ENCODE measurements at places on chromosomes 1 and 21. TPM values are rescaled to one million over a fixed set of nuclear protein-coding genes. Genes with fewer than 3 reads are reported as not detected.

GRCh38 chr1:219433496-219434131 is 179.3 kb downstream of the ZC3H11B start:
- H3K4me1 ChIP-seq = peaks cover 2% of the 10 kb centered on the region
- H3K27ac ChIP-seq = no peak overlapping the region
- H3K27me3 ChIP-seq = no peaks in the 10 kb centered on the region
- DNase-seq = no peak

SLAMF8 gene
- total RNA-seq = 8.4 TPM

MASP2 gene
- total RNA-seq = not detected

- no peak for DNase-seq
- H3K27ac ChIP-seq = no peak overlapping the region
- no peaks in the 10 kb centered on the region for H3K4me1 ChIP-seq
Observed at GRCh38 chr21:17660452-17660851, 47.8 kb upstream of the BTG3 start.

GRCh38 chr1:1182491-1183220 is 9.0 kb downstream of the TTLL10 start:
- no peak overlapping the region for H3K4me3 ChIP-seq
- H3K4me1 ChIP-seq = no peaks in the 10 kb centered on the region
- no peaks in the 10 kb centered on the region for H3K27me3 ChIP-seq
- DNase-seq = no peak
- H3K27ac ChIP-seq = no peak overlapping the region

DNA sequence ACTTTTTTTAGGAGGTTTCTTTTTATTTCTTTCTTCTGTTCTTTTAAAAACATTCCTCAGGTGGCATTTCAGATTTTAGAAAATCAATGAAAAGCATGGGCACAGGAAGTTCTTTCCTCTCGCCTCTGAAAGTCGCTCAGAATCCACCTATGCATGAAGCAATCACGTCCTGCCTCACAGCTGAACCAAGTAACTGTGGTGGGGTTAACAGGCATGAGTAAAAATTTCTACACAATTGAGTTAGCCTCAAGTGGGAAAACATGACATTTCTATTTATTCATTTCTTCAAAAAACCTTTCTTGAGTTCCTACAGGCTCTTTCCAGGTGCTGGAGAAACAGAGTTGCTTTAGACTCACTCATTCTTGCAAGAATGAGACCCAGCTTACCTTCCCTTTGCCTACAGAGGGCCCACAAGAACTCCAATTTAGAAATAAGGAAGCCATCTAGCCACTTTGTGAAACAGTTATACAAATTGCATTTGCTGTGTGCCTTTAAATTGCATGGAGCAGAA is 508.9 kb upstream of the PKN2 start:
- H3K27me3 ChIP-seq = no peaks in the 10 kb centered on the region
- no peaks in the 10 kb centered on the region for H3K4me1 ChIP-seq
- no peak overlapping the region for H3K4me3 ChIP-seq
- H3K27ac ChIP-seq = no peak overlapping the region
- no peak for DNase-seq

DNA sequence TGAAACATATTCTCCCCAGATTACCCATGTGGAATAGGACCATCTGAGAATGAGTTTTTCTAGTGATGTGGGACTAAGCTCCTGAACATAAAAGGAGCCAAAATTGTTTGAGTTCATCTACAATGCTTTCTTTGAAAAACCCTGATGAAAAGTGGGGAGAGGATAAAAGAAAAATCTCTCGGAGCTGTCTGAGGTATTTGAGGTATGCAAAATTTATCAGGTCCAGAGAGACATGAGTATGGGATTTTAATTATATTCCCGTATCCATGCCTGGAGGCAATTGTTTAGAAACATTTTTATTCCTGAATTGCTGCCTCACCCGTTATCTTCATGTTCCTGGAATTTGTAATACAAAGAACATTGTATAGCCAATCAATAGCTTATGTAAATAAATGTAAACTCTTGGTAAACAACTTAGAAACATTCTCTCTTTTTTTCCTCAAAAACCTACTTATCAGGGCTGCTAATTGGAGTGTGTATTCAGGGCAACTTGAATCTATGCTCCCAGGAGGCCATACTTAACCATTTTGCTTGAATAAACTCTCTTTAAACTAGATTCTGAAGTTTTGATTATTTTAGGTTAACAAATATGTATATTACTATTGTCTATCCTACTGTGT is 109.3 kb upstream of the OLFM3 start:
- DNase-seq = no peak
- H3K27ac ChIP-seq = no peak overlapping the region
- no peaks in the 10 kb centered on the region for H3K36me3 ChIP-seq
- H3K27me3 ChIP-seq = no peaks in the 10 kb centered on the region
- H3K4me1 ChIP-seq = no peaks in the 10 kb centered on the region

DNA sequence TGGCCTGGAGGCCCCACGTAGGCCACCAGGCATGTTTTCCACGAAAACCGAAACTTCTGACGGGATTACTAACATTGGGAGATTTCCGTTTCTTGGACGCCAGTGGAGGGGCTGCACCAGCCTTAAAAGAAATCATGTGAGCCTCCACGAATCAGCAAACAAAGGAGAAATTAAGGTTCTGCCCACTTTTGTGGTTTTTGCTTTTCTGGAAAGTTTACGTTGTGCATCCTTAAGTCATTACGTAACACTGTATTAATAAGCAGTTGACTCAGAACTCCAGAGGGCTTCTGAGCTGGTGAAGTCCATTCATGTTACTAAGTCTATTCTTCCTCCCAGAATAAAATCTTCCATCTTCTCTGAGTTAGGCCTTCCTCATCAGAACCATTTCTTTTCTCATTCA is 168.5 kb downstream of the PSMG1 start:
- no peaks in the 10 kb centered on the region for H3K4me1 ChIP-seq
- no peaks in the 10 kb centered on the region for H3K36me3 ChIP-seq
- no peak overlapping the region for H3K27ac ChIP-seq
- H3K4me3 ChIP-seq = no peak overlapping the region
- H3K27me3 ChIP-seq = no peaks in the 10 kb centered on the region

MAP7D1 gene
- total RNA-seq = 162 TPM

DNA sequence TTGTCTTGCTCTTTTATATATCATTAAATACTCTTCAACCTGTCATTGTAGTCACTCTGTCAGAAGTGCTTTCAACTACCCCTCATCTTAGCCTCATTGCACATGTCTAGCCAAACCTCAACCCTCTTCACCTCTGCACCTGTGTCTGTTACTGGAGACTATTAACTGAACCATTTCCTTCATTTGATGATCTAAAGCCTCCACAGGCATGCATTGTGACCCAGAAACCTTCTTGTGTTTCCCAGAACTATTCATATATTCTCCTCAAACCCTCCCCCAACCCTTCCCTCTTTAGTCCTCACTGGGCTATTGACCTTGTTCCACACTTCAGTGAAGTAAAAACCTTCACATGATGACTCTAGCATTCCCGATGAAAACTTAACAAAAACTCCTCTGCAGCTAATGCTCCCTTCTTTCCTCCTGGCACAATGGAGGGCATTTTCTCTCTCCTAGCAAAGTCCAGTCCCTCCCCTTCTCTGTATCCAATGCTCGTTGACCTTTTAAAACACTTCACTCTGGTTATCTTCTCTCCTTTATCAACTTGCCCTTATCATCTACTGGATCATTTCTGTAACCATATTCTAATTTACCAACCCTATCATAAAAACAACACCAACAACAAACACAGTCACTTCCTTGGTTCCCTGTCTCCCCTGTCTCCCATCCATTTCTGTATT is 86.1 kb downstream of the BACH1 start:
- no peaks in the 10 kb centered on the region for H3K27me3 ChIP-seq
- H3K4me1 ChIP-seq = no peaks in the 10 kb centered on the region
- no peaks in the 10 kb centered on the region for H3K36me3 ChIP-seq
- DNase-seq = no peak

DNA sequence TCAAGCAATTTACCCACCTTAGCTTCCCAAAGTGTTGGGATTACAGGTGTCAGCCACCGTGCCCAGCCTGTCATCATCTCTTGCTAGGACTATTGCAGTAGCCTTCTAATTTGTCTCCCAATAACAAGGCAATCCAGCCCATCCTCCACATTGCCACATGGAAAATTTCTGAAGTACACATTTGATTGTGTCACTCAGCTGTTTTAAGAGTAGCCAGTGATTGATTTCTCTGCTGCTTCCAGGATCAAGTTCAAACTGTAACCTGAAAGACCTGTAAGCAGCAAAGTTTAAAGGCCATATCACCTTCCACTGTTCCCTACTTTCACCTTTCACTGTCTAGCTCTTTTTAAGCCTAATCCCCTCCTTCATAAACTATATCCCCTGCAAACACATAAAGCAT is 7.8 kb upstream of the ELK4 start:
- no peak for DNase-seq
- H3K27me3 ChIP-seq = no peaks in the 10 kb centered on the region
- H3K4me3 ChIP-seq = no peak overlapping the region
- H3K27ac ChIP-seq = no peak overlapping the region

GRCh38 chr1:199959033-199959774 is 68.3 kb upstream of the NR5A2 start:
- no peak overlapping the region for H3K27ac ChIP-seq
- H3K4me3 ChIP-seq = no peak overlapping the region
- no peak for DNase-seq

LRRC53 gene
- not detected for total RNA-seq
